ENCODE measurements at places on chromosomes 1 and 21.

GRCh38 chr21:30168086-30168485 is 1.5 kb upstream of the CLDN17 start:
- DNase-seq, result no peak

DNA sequence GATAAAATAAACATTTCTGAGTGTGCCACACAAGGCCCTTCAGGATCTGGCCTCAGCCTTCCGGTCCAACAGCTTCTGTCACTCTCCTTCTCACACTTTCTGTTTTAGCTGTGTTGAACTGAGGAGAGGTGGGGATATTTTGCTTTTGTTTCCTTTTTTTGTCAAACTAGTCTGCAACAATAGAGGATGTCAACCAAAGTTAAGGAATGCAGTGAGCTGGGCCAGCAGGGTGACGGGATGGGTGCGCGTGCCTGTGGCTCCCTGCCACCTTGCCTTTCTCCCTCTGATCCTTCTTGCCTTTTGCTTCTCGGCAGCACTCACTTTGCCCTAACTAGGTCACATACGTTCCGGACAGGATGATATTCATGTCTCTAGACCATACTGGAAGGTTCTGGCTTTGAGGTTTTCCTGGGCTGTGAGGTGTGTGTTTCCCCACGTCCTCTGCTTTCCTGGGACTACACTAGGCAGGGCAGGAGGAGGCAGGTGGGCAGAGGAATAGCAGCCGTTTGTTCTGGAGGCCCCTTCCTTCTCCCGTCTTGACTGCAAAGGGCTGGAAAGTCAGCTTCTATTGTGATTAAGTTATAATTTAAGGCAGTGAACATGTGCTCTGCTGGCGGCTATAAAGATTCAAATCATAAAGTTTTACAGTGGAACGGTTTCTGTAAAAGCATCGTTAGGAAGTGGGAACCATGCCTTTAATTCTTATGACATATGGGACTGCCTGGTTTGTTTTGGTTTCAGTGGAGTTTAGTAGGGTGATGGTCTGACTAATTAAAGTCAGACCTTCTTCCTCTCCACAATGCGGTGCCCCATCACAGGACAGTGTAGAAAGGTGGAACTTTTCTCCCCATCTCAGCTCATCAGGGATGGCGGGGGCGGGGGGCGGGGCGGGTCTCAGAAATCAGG is 67.8 kb downstream of the RNF220 start:
- DNase-seq, result no peak

DNA sequence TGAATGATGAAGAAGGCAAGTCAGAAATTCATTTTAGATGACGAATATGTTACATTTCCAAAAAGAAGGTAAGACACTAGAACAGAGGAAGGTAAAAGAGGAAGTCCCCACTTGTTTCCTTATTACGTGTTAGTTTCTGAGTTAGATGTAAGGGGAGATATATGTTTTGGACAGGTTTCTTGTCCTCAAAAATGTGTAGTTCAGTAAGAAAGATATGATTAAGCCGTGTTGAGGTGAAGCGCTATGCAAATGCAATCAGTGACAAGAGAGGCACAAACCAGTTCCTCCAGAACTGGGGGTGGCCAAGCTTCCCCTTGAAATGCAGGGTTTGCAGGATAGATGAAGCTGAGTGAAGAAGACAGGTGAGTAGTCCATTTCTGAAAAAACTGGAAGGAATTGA is 293.3 kb upstream of the RUNX1 start:
- DNase-seq, result no peak

DNA sequence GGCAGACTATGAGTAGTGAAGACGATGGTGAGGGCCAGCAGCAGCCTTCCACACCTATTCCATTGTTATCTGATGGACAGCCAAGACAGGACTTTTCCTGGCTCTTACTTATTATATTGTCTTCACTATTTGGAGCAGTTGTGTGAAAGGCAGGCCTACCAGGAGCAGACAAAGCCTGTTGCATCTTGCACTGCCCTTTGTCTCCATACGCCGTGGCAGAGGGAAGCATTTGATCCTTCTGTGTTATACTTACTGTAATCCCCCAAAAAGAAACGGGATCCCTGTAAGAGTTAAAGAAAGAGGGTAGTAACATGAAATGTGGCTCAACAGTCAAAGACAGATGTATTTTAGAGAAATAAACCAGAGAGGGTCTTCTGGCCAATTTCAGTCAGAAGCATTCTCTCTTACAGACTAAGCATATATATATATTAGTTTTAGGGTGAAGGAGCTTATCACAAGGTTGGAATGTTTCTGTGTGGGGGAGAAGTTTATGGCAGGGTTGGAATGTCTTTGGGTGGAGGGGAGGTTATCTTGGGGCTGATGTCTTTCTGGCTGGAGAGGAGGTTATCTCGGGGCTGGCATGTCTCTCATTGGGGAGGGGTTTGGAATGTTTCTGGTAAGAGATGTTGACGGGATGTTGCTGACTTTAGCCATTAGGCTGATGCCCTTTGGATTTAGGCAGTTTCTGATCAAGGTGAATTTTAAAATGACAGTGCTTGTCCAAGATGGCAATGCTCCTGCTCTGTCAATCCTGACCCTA is 23.4 kb upstream of the HSD3B1 start:
- DNase-seq, result no peak

DNA sequence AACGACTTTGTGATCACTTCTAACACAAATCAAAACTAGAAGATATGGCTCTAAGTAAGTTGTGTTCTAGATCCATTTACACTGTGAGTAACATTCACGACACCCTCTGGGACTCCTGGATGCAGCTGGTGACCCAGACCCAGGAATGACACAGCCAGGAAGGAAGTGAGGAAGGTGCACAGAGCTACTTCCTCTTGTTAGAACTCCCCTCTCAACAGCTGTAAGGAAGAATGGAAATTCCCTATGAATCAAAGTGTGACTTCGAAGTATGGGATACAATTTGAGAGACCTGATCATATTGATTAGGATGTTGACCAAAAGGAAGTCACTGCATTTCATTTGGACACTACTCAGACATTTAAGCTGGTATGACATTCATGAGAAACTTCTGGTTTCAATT is 185.3 kb downstream of the NRIP1 start:
- DNase-seq, result no peak

DNA sequence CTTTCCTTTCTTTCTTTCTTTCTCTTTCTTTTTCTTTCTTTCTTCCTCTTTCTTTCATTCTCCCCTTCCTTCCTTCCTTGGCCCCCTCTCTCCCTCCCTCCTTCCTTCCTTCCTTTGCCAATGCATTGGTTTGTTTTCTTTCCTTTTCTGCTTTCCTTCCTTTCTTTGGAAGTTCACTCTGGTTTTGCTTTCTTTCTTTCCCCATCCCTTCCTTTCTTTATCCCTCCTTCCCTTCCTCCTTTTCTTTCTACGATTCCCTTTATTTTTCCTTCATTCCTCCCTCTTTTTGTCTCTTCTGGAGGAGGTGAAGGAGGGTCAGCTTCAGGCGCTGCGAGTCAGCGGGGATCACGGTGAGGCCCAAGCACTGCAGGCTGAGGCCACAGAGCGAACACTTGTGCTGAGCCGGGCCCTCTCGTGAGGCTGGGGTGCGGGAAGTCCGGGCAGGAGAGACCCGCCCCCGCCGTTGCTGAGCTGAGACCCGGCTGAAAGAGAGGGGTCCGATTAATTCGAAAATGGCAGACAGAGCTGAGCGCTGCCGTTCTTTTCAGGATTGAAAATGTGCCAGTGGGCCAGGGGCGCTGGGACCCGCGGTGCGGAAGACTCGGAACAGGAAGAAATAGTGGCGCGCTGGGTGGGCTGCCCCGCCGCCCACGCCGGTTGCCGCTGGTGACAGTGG is 1.5 kb downstream of the SIM2 start:
- DNase-seq, result no peak

DNA sequence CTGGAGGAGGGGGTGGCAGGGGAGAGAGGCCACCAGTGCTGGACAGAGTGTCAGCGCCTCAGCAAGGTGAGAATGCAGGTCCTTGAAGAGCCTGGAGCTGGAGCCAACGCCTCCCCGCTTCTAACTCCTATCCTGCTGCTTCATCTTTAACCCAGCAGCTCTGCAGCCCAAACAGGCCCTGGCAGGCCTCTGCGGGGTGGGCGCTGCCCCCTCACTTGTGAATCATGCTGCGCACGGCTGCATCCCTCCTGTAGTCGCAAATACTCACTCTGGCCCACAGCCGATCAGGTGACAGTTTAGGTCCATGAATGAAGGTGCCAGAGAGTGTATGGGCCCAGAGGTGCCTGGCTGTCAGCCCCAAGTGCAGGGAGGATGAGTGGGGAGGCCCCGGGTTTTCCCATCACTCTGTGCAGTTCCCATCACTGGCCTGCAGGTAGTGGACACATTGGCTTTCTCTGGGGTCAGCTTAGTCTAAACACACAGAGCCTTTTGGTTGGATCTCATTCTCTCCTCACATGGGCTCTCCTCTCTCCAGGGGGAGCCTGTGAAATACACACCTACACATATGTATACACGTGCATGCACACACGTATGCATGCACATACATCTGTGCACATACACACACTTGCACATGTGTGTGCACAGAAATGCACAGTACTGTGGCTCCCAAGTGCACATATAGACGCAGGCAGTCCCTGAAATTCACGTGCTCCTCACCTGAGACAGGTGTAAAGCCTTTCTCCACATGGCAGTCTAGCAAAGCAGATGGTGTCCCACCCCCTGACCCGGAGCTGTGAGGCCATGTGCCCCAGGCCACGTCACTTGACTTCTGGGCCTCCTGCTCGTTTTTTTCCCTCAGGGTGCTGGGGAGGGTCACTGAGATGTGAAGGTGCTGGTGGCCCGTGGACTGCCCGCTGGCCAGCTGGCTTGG is 52.0 kb downstream of the TRIM11 start:
- DNase-seq, result no peak

GRCh38 chr1:68329096-68329835 is 96.9 kb upstream of the WLS start:
- DNase-seq, result no peak

DNA sequence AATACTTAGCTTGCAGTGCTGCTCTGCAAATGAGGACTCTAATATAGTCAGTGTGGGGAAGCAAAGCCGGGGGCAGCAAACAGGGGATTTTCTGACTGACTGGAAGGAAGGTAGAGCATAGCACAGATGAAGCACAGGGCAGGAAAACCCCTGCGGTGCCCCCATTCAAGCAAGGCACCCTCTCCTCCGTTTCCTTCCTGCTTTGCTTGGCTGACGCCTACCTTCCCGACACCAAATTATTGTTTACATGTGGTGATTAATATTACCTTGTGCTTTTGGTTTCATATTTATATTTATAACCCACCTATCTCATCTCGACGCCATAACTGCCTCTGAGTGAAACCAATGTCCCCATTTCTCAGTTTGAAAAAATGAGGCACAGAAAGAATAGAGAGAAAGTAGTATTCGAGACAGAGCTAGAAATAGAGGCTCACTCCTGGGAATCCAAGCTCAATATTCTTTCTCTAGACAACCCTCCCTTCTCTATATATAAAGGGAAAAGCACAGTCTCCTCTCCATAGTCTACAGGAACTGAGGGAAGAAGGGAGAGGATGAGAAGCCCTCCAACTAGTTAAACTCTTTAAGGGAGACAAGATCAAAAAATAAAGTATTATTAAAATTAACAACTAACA is 41.3 kb downstream of the PIK3C2B start:
- no peak for DNase-seq

GRCh38 chr1:59730759-59731478 is 83.8 kb upstream of the HOOK1 start:
- DNase-seq, result peak; percentile 91
